EL (cell line): ENCODE measurements at places on chromosomes 5 and 9.
A peak's percentile ranks its signal among the peaks of the same experiment; 100 is the strongest.

DNA sequence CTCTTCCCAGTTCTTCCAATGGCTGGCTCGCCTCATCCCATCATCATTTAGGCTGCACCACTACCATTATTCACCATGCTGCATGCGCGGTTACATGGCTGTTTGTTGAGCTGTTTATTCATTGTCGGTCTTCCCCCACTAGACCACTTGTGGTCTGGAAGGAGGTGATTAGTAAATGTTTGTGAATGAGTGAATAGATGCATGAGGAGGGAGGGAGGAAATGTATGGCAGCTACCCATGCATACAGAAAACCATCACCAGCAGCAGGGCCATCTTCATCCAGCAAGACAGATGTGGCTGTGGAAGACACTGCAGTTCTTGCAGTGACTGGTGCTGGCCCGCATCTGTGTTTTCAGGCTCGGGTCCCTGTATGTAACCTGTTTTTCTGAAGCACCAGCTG is 113.3 kb upstream of the SAP30L start:
- DNase-seq, result no peak

- no peak for DNase-seq
These were observed 36.2 kb downstream of the EPB41L4A start for GRCh38 chr5:112382886-112383285.

DNA sequence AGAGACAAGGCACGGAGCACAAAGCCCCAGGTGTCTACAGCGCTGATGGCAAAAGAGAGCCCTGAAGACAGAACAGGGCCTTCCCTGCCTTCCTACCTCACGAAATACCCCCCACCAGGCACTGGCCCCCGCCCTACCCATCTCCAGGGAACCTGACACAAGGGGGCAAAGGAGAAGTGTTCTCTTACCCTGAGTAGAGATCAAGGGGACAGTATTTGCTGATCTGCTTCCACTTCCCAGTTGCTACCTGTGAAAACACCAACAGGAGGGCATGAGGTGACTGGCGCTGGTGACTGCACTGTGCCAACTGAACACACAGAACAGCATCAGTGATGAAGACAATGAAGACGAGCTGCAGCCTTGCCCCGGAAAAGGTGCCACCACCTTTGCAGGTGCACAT is 27.4 kb downstream of the IPPK start:
- DNase-seq, result no peak

- DNase-seq, result no peak
These were observed 74.1 kb downstream of the STX17 start for GRCh38 chr9:99980598-99980997.

- no peak for DNase-seq
These were observed 6.0 kb upstream of the NDUFB6 start for GRCh38 chr9:32578976-32579375.

DNA sequence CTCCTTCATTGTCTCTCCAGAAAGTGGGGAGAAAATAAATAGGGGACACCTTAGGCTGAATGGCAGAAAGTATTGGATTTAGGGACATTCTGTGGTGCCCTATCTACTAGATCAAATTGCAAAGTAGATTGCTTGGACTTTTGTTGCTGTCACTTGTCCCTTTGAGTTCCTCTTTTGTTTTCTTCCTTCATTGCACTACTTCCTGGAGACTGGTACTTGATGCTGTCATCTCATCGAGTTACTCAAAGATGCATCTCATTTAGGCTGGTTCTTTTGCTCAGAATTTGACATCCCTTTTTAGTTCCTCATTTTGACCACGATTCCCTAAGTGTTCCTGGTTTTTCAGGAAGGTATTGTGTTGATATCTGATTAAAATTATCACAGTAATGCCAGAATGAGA is 137.6 kb downstream of the ADGRV1 start:
- no peak for DNase-seq

DNA sequence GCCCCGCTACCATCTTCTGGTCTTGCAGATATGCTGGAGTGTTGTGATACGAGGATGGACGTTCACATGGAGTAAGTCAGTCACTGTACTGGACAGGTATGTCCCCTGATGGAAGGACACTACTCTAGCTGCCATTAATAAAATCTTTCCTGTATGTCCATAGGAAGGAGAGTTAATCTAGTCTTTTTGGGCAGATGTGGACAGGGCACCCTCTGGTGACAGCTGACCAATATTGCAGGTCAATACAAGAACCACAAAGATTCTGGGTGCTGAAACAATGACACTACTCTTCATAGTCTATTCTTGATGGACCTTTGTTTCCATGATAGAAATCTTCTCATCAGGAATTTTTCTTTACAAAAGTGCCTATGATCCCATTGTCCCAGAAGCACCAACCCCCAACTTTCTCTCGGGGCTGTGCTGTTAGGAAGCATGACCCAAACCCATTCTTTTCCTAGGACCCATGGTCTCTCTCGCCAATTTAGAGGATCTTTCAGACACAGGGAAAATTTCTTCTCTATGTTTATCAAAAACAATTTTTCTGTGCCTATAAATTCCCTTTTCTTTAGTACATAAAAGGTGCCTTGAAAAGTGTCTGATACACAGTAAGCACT is 376.9 kb downstream of the DTWD2 start:
- peak; percentile 33 for DNase-seq

GRCh38 chr9:68603371-68603770 is 62.7 kb upstream of the TMEM252 start:
- DNase-seq, result no peak

DNA sequence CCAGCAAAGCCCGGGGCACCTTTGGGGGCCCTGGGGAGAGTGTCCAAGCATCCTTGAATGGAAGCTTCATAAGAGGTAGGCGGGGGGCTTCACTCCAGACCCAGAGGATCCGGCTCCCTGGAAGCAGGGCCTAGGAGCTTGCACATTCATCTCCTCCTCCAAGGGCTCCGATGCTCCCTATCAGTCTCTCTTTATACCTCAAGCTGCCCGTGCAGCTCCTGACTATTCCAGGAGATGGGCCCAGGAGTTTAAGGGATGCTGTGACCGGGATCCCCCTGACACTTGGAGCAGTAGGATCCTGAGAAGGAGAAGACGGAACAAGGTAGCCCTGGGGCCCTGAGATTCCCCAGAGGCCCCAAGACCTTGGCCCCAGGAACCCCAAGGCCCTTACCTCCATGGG is 25.9 kb downstream of the CSF1R start:
- no peak for DNase-seq

DNA sequence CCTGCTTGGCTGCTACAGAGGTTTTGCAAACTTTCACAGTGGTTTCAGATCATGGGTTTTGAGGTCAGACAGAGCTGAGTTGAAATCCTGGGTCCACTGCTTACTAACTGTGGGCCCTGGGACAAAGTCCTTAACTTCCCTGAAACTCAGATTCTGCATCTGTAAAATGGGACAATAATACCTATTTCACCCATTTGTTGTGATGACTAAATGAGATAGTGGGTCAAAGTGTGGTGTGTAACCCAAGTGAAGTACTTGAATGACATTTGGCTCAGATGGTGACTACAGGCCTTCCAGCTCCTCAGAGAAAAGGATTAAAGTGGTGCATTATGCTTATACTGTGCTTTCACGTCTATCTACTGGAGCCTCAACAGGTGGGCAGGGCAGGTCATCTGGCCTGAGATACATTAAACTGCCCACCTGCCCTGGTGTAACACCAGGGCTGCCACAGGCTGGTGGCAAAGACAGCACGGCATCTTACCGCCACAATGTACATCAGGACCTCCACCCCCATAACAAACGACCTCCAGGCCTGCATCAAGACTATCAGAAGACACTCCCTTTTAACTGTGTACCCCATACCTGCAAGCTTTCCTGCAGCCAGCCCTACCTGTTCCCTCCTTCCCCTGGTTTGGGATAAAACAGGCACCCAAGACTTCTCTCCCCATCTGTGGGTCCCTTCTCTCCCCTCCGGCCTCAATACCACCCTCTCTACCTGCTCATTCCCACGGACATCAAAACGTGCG is 846 bp upstream of the TRAF1 start:
- DNase-seq, result no peak

DNA sequence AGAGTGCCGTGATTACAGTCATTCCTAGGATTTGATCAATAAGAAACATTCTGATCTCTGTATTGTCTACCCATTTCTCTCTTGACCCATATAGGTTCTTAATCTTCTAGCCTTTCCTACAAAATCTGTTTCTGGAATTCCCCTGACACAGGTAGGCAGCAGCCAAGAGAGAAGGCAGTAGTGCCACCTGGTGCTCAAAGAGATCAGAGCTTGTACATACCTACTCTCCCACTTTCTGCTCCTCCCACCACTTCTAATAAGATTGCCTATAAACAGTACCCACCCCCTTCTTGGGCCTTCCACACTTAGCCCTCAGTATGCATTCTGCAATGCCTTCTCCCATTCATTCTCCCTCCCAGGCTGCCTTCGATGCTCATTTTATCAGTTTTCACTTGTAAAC is 117.4 kb upstream of the RORB start:
- DNase-seq, result no peak

DNA sequence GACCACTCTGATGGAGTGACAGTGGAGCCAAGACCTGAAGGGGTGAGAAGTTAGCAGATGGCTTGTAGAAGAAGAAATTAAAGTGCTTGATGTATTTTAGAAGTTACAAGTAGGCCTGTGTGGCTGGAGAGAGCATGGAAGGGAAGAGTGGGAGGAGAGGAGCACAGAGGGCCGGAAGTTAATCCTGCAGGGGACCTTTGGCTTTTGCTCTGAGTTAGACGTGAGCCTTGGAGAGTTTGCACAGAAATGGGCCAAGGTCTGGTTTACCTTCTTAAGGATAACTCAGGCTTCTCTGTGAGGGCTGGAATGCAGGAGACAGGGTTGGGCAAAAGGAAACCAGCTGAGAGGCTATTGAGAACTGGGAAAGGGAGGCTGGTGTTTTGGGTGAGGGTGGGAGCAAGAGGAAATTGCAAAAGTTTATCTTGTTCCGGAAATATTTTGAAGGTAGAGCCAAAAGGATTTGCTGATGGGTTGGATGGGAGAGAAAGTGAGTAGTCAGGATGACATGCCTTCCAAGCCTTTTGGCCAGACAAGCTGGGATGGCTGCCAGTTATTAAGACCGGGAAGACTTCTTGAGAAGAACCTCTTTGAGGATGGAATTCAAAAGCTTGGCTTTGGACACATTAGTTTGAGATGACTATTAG is 17.5 kb upstream of the F2RL1 start:
- DNase-seq, result peak; percentile 82

DNA sequence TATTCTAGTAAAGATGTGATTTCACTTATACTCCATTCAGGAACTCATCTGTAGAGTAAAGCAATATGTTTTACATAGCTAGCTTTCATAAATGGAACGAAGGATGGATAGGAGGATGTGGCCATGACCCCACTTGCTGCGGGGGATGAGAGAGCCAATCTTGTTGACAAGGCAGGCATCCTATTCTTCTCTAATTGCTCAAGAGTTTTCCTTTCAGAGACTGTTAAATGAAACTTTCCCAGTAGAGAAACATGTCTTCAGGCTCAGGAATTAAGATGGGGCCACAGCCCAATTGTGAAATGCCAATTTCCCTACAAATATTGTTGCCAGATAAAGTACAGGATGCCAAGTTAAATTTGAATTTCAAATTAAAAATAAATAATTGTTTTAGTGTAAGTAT is 196.2 kb upstream of the TUT7 start:
- DNase-seq, result no peak

GRCh38 chr5:89399548-89399947 is 516.6 kb upstream of the MEF2C start:
- no peak for DNase-seq

- no peak for DNase-seq
These were observed 90.3 kb upstream of the PAM start for GRCh38 chr5:102664616-102665335.

GRCh38 chr5:72499730-72500129 is 7.5 kb downstream of the ZNF366 start:
- DNase-seq, result no peak

- no peak for DNase-seq
These were observed 661.0 kb upstream of the C9orf72 start for GRCh38 chr9:28234133-28234893.

DNA sequence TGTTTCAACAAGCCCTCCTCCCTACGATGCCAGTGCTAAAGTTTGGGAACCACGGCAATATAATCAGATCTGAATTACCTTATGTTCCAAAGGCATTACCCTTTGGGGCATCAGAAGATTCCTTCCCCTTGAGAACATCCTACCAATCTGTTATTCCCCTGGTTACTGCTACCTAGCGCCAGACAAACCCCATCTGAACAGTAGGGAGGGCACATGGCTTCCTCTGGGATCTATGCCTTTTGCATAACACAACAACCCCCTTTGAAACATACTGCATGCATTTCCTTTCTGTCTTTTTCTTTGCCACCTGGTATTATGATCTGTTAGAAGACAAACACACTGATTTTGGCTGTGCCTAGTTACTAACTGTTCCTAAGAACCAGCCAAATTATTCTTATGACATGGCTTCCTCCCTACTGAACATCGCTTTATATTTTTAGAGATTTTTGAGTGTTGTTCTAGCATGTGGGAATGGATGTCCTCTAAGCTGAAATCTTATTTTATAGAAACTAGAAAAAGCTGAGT is 103.9 kb upstream of the DAPK1 start:
- DNase-seq, result no peak

DNA sequence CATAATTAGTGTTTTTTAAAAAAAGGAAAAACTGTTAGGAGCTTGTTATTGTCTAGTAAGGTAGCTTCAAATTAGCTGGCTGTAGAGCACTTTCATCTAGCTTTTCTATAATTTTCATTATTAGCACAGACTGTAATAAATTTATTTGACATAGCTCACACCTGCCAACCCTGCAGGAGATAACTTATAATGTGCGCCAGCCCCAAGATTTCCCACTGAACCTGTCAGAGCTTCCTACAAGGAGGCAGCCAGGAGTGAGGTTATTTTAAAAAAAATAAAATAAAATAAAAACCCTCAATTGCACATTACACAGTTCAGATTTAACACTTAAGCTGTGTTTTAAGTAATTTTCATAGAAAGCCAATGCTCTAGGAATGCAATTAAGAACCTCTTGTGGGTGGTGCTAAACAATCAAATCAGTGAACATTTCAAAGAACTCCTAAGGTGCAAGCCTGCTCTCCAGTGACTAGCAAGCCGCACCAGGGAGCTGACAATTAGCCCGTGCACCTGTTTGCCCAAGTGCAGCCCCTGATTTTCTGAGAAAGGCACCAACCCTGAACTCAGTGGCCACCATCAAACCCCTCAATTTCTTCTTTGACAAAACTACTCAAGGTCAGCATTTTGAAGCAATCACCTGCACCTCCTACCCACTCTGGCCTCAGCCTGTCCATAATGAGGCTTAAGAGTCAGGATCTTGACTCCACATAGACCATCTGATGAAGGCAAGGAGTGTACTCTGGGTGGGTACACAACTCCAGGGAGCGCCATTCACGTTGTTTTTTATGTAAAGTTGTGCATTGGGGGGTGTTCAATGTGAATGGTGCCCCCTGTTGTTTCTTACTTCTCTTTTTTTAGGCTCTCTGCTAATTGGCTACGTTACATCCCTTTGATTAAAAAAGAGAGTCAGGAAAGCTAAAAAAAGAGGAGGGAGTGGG is 385.3 kb upstream of the WWC1 start:
- DNase-seq, result no peak

DNA sequence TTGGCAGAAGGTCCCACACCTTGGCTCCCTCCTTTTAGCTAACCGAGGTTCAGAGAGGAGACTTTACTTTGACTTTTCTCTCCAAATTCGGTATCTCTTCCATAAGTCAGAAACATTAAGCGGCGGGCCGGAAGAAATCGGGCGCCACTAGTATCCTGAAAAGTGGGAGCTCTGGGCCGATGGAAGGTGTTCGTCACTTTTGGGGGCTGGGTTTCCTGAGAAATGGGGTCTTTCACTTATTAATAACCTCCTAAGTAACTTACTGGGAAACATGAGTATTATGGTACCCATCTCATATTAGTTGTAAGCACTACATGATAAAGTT is 716 bp downstream of the STX17 start:
- no peak for DNase-seq
